Activated CD8-positive, alpha-beta memory T cell treated with anti-CD3 and anti-CD28 coated beads for 48 hours (primary cell): ENCODE measurements at places on chromosomes 3 and 15.

DNA sequence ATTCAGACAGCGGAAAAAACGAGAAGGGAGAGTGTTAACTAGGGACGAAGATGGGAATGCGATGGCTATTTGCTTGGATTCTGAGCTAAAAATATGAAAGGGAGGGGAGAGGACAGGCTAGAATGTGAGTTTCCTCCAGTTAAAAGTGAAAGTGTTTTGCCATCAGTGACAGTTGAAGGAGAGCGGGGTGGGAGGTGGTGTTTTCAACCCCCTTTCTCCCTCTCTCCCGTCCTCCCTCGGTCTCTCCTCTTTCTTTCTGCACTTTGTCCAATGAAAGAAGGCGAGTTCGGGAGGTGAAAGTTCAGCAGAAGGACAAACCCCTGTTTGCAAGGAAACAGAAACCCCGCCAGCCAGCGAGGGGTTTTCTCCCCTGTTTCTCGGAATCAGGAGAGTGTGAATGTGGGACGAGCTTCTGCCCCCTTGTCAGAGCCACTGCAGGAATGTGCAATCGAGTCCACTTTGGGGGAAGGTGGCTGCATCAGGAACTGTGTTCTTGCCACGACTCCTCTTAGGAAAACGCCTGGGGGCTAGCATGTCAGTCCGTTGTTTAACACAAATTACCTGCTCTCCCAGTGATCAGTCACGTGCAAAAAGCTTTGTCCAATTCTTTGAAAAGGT, 975 bp upstream of the FOXP1 start:
- peak; percentile 46 for DNase-seq

DNA sequence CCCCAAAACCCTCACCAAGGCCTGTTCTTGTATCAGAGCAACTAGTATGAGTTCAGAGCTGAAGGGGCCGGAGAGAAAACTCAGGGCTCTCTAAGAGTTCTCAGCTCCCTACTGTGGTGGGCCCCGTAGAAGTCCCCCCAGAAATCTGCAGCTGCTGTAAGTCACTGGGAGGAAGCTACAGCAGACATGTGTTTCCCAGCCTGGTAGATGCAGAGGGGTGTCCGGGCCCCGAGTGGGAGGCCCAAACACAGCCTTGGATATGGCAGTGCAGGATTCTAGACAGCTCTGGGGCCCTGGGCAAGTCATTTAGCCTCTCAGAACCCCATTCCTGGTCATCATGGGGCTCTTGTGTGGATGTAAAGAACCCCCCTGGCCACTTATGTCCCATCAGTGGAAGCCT, 39.2 kb upstream of the CSPG4 start:
- no peak for DNase-seq

DNA sequence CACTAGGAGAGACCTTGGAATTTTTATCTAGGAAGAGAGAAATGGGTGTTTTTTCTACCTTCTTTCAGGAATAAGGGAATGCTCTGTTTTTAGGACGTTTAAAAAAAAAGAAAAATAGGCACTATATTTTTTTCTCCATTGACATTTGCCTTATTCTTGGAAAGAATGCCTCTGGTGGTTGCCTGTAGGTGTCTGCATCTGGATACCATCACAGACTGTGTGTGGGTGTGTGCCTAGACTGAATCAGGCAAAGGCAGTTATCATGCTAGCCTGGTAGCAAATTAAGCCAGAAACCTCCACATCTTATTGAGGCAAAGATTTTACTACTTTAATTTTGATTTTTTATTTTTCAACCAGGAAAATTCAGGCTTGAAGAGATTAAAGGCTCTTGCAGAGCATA, 513.6 kb upstream of the KCNMB2 start:
- DNase-seq = no peak

GRCh38 chr15:57697588-57697987, 8.9 kb upstream of the POLR2M start:
- no peak for DNase-seq

GRCh38 chr15:62883938-62884479, 158.5 kb upstream of the TPM1 start:
- no peak for DNase-seq

- no peak for DNase-seq
These were observed 36.0 kb downstream of the MNS1 start for GRCh38 chr15:56428821-56429458.

DNA sequence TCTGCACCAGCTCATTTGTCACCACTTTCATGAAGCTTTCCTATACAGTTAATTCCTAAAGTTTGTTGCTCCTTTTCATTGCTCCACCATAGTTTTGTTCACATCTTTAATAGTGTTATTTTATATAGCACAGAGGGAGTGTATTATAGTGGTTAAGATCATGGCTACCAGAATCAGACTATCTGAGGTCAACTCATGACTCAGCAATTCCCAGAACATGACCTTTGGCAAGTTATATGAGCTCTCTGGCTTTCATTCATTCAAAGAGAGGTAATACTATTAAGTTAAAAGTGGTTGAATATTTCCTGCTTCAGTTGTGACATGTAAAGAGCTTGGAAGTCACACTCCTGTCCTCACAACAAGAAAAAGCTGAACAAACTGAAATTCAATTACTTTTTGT, 1073.5 kb downstream of the NAALADL2 start:
- DNase-seq = no peak

- no peak for DNase-seq
These were observed 513 bp downstream of the SS18L2 start for GRCh38 chr3:42590989-42591756.

DNA sequence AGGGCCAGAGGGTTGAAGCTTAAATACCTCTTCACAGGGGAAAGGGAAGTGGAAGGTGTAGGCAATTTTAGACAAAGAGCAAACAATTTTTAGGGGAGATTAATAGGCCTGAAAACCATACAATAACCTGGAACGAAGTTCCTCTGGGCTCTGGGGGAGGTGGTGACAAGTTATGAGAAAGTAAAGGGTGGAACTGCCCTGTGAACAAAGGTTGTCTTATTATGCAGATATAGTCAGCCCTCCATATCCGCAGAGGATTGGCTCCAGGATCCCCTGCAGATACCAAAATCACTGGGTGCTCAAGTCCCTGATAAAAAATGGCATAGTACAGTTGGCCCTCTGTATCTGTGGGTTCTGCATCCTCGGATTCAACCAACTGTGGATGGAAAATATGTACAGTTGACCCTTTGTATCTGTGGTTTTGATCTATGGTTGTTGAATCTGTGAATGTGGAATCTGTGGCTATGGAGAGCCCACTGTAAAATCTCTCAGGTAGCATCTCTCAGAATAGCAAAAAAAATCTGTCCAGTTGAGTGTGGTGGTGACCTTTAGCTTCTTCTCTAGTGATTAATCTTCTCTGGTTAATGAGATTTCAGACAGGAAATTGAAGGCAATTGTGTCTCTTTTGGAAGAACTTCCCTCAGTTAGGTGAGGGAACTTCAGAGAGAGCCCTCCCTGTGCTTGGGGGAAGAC, 40.2 kb downstream of the CLEC3B start:
- DNase-seq = no peak

- no peak for DNase-seq
These were observed 22.6 kb downstream of the TGM5 start for GRCh38 chr15:43244092-43244491.

- no peak for DNase-seq
These were observed 223.7 kb upstream of the NANOGP8 start for GRCh38 chr15:35308802-35309201.

DNA sequence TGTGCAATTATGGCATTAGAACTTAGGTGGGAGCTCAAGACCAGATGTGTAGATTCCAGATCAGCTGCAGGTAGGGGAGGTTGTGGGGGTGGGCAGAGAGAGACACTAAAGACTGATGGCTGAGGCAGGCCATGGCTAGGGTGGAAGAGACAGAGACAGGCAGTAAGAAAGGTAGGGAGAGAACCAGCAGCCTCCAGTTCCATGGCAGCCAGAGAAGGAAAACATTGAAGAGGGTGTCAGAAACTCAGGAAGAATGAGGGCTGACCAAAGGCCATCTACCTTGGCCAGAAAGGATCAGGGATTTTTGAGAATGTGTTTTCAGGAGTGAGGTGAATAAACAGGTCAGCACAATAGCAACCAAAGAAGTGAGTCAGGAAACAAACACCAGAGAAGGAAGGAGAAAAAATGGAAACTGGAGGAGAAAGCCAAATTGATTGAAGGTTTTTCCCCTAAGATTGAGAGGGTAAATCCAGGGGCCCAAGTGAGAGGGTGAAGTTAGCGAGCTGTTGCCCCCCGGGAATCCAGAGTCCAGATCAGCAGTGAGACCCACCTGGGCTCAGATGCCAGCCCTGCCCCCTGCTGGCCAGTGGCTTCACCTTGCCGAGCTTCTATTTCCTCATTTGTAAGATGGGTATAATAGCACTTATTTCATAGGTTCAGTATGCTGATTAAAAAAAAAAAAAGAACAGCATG, 41.0 kb downstream of the ABHD2 start:
- no peak for DNase-seq
